ENCODE measurements at places on chromosomes 6 and 20. TPM values are rescaled to one million over a fixed set of nuclear protein-coding genes. Genes with fewer than 3 reads are reported as not detected.

The CPXM1 gene
- total RNA-seq = 0.14 TPM

The PGC gene
- not detected for total RNA-seq

The SLC24A3 gene
- total RNA-seq = not detected

The TMC2 gene
- total RNA-seq = not detected

The STK38 gene
- 23.0 TPM for total RNA-seq

The PTK7 gene
- total RNA-seq = 2.7 TPM

The PRDM1 gene
- total RNA-seq = 7.4 TPM

The COL9A3 gene
- total RNA-seq = 0.29 TPM

The NFATC2 gene
- 7.0 TPM for total RNA-seq

The ATAT1 gene
- 6.0 TPM for total RNA-seq

The FABP7 gene
- not detected for total RNA-seq

The OPRL1 gene
- total RNA-seq = 1.0 TPM

The SIRPD gene
- total RNA-seq = not detected

The ASIP gene
- not detected for total RNA-seq

The GABRR1 gene
- total RNA-seq = not detected

The HSPA12B gene
- 23.8 TPM for total RNA-seq

The NKAIN2 gene
- not detected for total RNA-seq

The PNPLA1 gene
- not detected for total RNA-seq

The RAET1L gene
- not detected for total RNA-seq

The BMP7 gene
- total RNA-seq = not detected

The C6orf52 gene
- total RNA-seq = not detected

The CTAGE9 gene
- total RNA-seq = not detected

The PDE10A gene
- total RNA-seq = 18.9 TPM

The BNIP5 gene
- total RNA-seq = not detected

The MUC21 gene
- total RNA-seq = not detected

The PBOV1 gene
- not detected for total RNA-seq
